ENCODE measurements at places on chromosomes 2 and 18.

- no peak for DNase-seq
Measured at GRCh38 chr2:137133225-137133624, 367.9 kb downstream of the THSD7B start.

- DNase-seq = no peak
Measured at GRCh38 chr2:29295845-29296244, 180.6 kb downstream of the CLIP4 start.

- no peak for DNase-seq
Measured at GRCh38 chr2:43212931-43213330, 13.5 kb downstream of the ZFP36L2 start.

GRCh38 chr2:101329026-101329425 lies 20.5 kb upstream of the RNF149 start:
- DNase-seq = no peak

DNA sequence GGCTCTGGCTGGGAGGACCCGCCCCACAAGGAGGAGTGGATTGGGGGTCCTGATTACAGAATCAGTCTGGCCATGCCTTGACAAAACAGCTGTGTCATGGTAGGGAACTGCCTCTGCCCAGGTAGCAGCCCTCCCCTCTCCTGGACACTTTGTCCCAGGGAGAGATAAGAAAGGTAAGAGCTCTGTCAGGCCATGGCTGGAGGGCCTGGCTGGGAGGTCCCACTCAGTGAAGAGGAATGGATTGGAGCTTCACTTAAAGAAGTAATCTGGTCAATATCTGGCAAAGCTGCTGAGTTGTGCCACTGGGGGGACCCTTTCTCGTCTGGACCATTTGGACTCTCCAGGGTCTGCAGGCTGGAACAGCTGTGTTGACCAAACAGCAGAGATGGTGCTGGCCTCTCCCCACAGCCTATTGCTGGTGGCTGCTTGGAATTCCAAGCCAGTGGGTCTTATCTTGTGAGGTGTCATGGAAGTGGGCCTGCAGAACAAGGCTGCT lies 75.4 kb downstream of the EPC2 start:
- no peak for DNase-seq

GRCh38 chr2:239858179-239858578 lies 167.0 kb downstream of the NDUFA10 start:
- no peak for DNase-seq

- DNase-seq = no peak
Measured at GRCh38 chr18:34085140-34085739, 139.5 kb downstream of the NOL4 start.

DNA sequence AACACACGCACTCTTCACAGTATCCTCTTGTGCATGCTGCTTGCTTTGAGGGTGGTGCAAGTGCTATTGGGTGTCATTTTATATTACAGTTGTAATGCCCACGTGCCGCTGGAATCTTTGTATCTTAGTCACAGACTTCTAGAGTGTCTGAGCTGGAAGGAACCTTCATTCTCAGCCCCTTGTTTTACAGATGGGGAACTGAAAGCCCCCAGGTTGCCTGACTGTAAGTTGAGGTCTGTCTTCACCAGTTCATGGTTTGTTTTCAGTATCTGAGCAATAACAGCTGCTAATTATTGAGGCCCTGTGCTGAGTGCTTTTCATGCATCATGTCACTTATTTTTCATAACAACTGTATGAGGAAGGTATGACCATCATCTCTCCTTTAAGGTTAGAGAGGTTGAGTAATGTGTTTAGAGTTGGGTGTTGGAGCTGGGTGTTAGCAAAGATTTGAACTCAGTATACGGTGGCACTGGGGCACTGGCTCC lies 77.0 kb downstream of the PRKCE start:
- DNase-seq = no peak

GRCh38 chr2:221802089-221802488 lies 230.0 kb upstream of the EPHA4 start:
- DNase-seq = no peak

DNA sequence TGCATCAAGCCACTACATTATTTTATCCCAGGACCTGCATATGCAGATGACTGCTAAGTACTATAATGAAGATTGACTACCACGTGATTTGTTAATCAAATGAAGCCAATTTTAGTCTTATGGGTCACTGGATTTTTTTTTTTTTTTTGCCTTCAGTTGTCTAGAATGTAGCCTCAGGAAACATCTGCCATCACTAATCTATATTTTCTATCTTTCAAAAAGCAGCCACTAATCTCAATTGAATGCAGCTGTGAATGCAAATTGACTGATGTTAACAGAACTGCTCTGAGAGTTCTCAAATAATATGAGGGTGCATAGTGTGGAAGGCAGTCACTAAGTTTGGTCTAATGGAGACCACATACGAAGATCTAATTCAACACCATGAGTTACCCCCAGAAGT lies 106.3 kb downstream of the ABCA12 start:
- no peak for DNase-seq

- no peak for DNase-seq
Measured at GRCh38 chr18:70418546-70419311, 129.9 kb downstream of the SOCS6 start.

DNA sequence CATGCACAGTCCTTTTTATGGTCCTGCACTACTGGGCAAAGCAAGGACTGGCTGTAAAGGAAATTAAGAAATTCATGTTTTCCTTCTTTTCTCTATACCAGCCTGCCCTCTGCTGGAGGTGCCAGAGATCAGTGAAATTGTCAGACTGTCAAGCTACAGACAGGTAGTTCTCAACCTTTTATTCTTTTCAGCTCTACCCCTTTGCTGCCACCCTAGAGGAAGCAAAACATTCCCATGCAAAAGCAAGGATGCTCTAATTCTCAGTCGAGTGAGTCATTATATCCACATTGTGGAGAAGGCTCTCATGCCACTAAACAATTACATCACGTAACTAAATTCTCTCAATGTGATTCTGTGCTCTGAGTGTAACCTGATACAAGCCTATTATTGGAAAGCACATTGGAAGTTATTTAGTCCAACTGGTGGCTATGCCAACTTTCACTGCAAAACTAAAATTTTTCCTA lies 25.0 kb upstream of the RAPGEF4 start:
- DNase-seq = peak; percentile 25

GRCh38 chr2:148970385-148970784 lies 68.1 kb upstream of the LYPD6B start:
- DNase-seq = no peak

DNA sequence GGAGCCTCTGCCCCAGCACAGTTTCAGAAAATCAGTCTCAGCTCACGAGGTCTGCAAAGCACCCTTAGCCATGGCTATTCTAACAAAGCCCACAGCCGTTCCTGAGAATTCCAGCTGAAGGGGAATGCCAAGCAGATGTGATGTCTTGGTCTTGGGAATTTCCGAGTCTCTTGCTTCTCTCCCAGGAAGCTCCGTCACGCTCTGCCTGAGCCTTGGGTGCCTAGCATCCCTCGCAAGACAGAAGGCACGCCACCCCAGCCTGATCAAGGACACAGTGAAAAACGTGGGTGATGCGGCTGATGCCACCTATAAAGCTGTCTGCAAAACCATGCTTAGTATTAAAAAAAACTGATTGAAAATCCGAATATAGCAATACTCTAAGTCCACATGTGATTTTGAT lies 254.6 kb downstream of the SH3BP4 start:
- no peak for DNase-seq

DNA sequence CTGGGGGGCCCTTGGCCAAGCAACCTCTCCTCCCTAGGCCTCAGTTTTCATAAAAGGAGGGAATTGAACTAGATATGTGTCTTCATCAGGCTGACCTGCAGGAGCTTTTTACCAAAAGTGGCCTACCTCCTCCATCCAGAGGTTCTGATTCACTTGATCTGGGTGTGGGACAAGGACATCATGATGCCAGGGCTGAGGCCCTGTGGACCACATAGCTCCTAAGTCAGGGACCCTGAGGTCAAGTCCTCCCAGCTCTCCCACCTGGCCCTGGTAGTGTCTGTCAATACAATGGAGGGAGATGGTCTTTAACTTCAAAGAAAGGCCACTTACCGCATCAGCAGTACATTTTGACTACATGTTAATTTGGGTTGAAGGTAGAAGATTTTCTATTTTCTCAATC lies 10.4 kb downstream of the IL1RN start:
- no peak for DNase-seq

DNA sequence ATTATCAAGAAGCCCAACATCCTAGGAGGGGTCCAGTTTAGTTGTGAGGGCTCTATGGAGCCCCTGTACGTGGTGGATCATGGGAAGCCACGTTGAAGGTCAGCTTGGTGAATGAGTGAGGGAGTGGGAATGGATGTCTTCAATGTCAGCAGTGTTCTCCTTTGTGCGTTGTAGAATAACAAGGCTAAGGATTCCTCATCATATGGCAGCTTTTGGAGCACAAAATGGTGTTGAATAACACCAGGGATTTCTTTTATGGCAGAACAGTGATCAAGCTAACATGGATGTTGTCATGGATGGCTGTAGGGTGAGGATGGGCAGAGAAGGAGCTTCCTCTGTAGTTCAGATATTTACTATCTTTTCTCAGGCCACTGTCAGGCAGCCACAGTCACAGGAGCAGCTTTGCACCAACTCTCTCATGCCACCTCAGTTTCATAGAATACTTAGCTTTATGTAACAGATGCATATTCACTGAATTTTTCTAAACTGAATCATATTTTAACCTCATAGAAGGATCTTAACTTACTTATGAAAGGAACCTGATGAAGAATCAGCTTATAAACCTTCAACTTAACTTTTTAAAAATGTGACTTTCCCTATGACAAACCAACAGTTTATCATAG lies 284.5 kb upstream of the EPAS1 start:
- DNase-seq = no peak

GRCh38 chr2:143622106-143622505 lies 492.9 kb downstream of the ARHGAP15 start:
- no peak for DNase-seq

- no peak for DNase-seq
Measured at GRCh38 chr2:221372907-221373306, 199.2 kb downstream of the EPHA4 start.

DNA sequence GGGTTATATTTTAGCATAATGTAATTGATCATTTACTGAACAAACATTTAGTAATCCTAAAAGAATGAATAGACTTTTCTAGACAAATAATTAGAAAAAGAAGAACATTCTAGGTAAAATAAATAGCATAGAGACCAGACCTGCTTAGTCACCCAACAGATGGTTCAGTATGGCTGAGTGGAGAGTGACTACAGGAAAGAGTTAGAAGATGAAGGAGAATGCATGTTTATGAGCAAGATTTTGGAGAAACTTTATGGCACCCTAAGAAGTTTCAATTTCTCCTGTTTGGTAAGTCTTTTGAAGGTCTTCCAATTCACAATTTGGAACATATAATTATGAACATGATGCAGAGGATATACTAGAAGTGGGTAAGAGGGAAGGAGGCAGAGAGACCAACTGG lies 32.9 kb downstream of the FAP start:
- no peak for DNase-seq

- DNase-seq = no peak
Measured at GRCh38 chr2:105904938-105905337, 160.2 kb downstream of the NCK2 start.

DNA sequence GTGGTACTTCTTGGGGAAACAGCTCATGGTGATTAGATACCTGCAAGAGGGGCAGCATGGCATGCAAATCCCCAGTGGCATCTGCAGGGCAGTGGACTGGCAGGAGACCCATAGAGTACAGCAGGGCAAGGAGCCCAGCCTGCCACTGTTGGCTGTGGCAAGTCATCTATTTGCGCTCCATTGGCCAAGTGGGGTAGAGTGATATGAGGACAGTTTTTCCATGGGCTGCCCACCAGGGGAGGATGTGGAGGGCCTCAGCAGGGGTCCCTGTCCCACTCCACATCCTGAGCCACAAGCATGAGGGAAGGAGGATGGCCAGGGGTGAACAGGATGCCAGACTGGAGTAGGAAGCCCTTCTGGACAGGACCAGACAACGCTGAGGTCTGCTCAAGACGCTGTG lies 50.9 kb upstream of the OTOF start:
- DNase-seq = no peak

DNA sequence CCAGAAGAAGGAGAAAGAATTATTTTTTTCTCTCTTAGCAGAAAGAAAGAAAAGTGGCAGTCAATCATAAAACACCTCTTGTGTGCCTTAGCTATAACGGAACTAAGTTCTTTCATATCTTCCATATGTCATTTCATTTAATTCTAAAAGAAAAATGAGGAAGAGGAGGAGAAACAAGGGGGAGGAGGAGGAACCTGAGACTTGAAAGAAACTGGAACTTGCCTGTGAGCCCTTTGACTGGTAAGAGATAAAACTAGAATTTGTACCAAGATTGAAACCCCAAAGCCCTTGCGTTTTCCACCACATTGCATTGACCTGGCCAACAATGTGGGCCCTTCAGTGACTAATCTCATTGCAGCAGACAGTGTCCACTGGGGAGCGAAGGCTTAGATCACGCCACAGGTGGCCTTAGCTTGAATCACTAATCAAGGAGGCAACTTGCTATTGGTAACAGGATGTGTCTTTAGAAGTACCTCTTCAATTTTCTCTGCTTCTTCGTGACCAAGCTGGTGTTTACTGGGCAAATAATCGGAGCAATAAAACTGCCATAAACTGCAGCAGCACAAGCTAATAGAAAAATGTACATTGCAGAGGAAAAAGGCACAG lies 307.9 kb downstream of the CLIP4 start:
- DNase-seq = no peak

DNA sequence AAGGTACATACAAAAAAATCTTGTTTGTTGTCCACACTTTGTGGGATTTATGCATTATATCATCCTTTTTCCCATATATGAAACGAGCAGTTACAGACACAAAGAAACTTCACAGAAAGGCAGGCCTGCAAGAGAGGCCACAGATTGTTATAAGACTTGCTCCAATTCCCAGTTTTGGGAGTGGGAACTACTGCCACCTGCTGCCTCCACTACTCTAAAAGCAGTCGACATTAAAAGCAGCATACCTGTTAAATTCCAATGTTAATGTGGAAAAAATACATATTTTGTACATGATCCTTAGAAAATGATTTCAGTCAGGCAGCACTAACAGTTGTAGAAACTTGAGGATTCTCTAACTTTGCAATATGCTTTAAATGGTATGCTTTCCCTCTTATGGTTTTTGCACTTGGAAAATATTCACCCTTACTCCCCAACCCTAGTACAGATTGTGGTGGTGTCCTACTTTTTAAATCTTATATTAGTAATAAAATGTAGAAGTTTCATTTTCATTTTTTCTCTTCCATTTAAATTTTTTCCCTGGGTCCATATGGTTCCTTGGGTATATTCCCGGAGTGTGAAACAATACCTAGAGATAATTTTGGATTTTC lies 37.9 kb downstream of the SLC38A11 start:
- DNase-seq = no peak

All from activated naive CD8-positive, alpha-beta T cell treated with anti-CD3 and anti-CD28 coated beads, Interleukin-2, amount 50 U/mL, for 16 hours (primary cell).